ENCODE measurements at places on chromosomes 16 and 17.

GRCh38 chr16:15873301-15873700 is 15.1 kb downstream of the CEP20 start:
- DNase-seq, result no peak

- DNase-seq, result no peak
These were observed 24.6 kb upstream of the KCNJ12 start for GRCh38 chr17:21351366-21352065.

DNA sequence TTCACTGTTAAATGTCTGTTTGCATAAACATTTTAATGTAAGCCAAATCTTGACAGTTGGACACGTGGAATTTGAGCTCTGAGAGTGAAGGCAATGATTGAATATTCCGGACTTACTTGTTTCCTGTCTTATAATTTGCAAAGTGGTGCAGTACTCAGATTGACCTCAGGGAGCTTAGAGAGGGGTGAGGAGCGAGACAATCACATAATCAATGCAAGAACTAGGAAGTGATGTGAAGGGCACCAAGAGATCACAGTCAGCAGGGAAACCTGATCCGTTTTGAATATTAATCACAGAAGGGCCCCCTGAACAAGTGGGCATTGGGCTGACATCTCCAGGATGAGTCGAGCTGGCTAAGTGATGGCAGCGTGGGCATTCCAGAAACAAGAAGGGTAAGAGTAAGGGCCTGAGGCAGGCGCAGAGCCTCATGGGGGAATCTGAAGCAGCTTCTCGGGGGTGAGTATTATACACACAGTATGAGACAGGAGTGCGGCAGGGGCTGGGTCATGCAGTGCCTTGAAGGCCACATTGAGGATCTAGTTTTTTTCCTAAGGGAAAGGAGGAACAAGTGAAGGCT is 26.1 kb downstream of the TEX2 start:
- no peak for DNase-seq

GRCh38 chr16:18039931-18040330 is 296.6 kb downstream of the NPIPA8 start:
- DNase-seq, result no peak

GRCh38 chr16:1778200-1779179 is 3.9 kb downstream of the SPSB3 start:
- DNase-seq, result no peak

GRCh38 chr16:50861970-50862411 is 120.1 kb downstream of the CYLD start:
- DNase-seq, result no peak

DNA sequence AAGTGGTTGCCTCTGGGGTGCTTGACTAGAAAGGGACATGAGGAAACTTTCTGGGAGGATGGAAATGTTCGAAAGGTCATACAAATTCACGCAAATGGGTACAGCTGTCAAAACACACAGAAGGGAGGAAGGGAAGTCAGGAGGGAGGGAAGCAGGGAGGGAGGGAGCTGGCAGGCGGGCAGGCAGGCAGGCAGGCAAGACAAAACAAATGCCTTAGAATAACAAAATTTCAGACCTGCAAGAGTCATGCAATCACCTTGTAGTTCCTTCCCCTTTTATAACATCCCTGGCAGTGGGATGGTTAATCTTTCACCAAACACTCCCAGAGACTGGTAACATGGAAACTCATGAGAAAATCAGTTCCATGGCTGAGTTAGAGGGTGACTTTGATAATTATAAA is 189.2 kb downstream of the STX8 start:
- no peak for DNase-seq

GRCh38 chr17:74972973-74973328 is 392 bp upstream of the HID1 start:
- DNase-seq, result no peak

DNA sequence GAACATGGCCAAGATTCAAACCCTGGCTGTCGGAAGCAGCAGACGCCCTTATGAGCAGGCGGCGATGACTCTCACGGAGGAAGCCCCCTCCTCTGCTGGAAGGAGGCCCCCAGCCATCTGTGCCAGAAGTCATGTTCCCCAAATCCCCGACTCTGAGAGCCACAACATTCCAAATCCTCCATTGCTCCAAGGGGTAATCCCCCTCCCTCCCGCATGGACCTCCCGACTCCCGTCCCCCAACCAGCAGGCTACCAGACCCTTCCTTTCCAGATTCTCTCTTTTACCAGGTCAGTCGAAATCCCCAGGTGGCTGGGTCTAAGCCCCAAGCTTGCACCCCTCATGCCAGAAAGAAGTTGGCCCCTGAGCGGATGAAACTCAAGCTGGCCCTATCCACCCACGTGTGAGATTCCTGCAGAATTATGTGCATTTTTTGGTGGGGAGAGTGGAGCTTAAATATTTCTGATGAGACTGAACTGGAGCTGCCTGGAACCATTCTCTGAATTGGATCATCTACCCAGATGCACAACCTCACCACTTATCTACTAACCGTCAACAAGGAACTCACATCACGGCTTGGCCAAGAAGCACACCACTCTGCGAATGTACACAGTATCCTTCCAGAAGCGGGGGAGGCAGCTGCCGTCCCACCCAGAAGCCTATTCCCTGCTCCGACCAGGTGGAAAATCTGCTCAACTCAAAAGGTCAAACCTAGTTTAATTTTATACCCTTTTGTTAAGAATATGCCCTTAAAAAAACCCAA is 283.5 kb downstream of the C16orf95 start:
- no peak for DNase-seq

DNA sequence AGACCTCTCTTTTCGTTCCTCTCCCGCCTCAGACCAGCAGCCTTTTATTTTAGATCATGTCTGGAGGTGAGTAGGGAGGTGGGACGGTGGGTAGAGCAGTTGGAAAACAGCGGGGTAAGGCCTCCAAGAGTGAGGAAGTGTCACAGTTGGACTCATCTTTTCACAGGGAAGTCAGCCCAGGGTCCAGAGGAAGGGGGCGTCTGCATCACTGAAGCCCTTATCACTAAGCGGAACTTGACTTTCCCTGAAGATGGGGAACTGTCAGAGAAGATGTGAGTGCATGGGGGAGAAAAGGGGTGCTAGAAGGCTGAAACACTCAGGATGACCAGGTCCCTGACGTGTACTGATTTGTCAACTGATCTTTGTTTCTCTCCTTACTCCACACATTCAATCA is 461 bp downstream of the LRRC46 start:
- no peak for DNase-seq

DNA sequence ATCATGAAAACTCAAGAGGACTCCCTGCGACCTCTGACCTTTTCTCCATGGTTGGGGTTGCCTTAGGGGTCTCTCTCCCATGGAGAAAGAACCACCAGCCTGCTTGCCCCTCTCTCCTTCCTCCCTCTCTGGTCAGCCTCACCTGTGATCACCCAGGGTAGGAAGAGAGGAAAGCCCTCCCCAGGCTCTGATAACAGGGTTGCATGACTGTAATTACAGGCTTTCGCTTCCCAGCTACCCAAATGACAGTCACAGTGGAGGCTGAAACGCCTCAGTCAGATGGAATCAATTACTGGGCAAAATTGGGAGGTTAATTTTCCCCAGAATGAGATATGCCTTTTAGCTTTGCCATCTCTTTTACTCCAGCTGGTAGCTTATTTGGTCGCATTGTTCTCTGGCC is 265.8 kb upstream of the SOX9 start:
- no peak for DNase-seq

GRCh38 chr17:75271955-75272847 is 1.2 kb upstream of the MIF4GD start:
- DNase-seq, result no peak

- no peak for DNase-seq
These were observed 30.6 kb downstream of the IL21R start for GRCh38 chr16:27432558-27432957.

DNA sequence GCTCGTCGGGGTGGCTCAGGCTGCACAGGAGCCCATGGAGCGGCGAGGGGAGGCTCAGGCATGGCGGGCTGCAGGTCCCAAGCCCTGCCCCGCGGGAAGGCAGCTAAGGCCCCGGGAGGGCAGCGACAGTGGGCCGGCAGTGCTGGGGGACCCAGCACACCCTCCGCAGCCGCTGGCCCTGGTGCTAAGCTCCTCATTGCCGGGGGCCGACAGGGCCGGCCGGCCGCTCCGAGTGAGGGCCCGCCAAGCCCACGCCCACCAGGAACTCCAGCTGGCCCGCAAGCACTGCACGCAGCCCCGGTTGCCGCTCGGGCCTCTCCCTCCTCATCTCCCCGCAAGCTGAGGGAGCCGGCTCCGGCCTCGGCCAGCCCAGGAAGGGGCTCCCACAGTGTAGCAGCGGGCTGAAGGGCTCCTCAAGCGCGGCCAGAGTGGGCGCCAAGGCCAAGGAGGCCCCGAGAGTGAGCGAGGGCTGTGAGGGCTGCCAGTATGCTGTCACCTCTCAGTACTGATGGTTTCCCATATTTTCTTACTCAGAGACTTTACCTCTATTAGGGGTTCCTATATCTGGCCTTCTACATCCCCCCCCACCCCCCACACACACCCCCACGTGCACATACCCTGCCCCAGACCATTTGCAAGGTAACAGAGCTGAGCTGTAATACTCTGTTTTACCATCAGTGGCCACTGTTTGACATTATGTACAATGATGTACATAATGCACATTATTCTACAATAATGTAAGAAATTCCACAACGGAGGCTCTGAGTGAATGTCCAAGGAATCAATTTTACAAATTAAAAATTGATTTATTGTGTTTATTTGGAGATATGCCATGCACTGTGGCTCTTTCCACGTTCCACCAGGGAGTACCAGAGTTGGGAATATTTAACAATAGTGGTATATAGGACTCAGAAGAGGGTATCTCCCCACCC is 3.7 kb upstream of the VAT1L start:
- DNase-seq, result no peak

DNA sequence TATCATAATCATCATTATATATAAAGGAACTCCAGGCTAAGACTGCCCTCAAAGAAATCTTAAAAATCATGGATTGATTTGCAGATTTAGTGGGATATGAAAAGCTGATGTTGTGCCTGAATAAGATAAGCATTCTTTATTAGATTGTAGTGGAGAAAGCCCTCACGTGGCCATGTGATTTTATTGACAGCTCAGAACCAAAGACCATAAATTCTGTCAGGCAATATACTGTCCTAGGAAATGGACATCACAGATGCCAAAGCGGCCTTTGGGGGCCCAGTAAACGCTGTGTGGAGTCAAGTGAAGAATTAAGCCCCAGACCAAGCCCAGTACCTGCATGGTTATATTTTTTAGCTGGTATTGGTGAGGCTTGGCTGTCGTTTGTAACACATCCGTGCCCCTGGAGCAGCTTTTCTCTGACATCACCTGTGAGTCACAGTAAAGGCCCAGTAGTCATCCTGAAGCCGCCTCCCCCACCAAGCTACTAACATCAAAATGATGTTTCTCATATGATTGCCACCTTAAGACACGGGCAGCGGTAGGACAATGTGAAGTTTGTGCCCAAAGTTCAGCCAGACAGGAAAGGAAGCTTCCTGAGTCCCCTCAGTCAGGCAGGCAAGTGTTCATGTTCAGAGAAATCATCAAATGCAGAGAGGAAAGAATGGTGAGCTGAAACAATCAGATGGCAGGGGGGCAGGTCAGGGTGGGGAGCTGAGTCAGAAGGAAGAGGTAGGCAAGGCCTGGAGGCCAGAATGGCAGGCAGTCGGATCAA is 209.4 kb downstream of the IRX3 start:
- DNase-seq, result no peak

- no peak for DNase-seq
These were observed at the start of gene GDPD3 for GRCh38 chr16:30113031-30113710. GDPD3 (minus strand) TSS chr16:30113537; CDS start chr16:30113478, 59 bp downstream.

GRCh38 chr16:53213542-53213941 is 158.8 kb downstream of the CHD9 start:
- no peak for DNase-seq

GRCh38 chr16:31213877-31214707 is at the start of gene TRIM72:
TRIM72 (plus strand) TSS chr16:31214119; CDS start chr16:31214739, 620 bp downstream.
- DNase-seq, result no peak

DNA sequence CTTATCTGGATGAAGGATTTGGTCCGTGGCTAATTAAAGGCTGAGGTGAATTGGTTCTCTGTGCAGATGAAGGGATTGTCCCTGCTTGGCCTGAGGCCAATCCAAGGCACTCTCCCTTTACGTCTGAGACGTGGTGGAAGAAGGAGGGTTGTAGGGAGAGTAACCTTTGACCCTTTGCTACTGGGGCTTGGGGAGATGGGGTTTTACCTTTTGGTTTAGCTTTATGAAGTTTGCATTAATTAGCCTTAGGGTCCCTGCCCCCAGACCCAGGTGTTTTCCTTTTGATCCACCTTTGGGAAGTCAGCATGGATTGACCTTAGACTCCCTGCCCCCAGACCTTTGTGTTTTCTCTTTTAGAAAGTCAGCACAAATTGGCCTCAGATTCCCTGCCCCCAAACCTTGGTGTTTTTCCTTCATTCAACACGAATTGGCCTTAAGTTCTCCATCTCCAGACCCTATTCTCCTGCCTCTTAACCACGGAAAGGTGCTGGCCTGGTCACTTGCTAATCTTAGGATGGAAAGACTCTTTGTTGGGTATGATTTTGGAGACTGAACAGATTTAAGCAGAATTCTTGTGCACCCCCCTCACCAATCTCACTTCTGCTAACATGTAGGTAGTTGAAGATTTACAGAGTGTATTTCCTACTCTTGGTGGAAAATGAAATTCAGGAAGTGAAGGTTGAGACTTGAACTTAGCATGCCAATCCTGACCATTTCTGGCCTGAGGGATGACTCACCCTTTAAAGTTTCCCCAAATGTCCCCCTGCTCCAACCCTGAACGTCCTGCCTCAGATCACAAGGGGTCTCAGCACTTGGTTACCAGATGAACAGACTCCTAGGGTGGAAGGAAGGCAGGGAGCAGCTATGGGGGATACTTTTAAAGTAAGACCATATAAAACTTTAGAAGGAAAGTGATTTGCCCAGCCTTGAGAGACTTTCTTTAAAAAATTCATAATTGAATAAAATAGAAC is 23.1 kb upstream of the MMD start:
- DNase-seq, result no peak

GRCh38 chr17:73887739-73888138 is 243.5 kb upstream of the SDK2 start:
- DNase-seq, result no peak

DNA sequence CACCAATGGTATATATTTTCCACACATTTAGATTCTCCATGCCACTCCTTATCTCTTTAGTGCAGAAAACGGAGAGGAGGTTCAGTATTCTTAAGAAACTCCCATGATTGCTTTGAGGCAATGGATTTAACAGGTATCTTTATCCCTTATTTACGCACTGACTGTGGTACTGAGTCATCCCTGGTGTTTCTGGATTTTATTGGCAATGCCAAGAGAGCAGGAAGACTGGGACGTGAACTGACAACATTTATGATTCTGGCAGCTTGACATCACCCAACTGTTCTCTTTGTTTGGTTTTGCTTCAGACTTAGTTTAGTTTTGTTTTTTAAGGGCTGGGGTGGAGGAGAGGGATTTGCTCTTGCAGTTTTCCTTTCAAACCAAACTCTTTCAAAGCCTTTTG is 131.4 kb downstream of the WWOX start:
- DNase-seq, result no peak

DNA sequence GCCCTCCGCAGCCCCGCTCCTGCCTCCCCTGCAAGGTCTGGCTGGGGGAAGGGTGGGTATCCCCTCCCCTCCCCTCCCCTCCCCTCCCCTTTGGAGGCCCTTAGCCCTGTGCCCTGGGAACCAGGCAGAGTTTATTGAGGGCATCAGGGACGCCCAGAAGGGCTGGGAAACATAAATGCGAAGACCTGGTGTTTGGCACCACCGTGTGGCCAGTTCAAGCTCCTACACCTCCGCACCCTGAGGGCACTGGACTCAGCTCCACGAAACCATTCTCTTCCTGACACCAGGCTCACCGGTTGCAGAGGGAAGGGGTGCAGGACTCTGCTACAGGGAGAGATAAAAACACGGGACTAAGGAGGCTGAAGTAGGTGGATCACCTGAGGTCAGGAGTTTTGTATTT is 1.0 kb upstream of the AIPL1 start:
- no peak for DNase-seq

- DNase-seq, result no peak
These were observed 392.2 kb downstream of the NPIPA8 start for GRCh38 chr16:17944345-17944744.
